Retinal pigment epithelial cell (primary cell): ENCODE measurements at places on chromosomes 1 and 21.

DNA sequence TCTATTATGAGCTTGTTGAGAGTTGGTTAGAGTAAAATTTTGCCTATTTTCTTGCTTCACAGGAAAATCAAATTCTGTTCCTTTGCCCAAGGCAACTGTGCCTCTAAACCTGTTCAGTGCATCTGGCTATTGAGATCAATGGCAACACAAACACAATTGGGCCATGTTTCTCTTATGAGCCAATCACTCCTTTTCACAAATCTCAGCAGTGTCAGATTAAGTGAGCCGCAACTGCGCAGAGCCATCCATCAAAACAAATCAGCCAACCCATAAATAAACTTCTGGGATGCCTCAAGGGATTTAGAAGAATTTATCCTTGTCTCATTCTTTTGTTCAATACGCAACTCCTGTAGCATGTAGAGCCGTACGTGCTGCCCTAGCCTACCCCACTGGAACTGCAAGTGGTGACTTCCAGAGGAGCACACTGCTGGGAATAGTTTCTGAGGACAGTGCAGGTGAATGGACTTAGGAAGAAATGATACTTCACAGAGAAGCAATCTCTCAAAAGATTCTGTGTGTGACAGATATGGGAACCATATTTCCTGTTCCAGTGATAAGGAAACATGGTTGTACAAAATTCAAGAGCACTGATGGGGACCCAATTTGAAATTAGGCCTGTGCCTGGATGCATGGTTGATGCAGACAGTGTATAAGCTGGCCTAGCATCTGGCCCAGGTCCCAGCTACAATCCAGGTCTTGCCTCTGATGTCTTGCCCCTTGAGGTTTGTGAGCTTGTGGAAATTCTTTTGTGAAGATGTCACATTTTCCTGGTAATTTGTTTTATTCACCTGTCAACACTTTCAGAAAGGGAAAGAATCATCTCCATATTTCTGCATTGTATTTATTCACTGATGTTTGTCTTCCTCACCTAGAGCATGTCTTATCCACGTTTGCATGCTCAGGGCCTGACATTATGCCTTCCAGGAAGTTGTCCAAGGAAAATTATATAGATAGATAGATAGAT lies 166.2 kb downstream of the URB2 start:
- no peak for DNase-seq

- DNase-seq = no peak
These were observed 6.9 kb downstream of the C1orf162 start for GRCh38 chr1:111480674-111481073.

GRCh38 chr1:50066806-50067205 lies 41.9 kb upstream of the ELAVL4 start:
- DNase-seq = no peak

GRCh38 chr1:184940694-184941409 lies 33.5 kb downstream of the NIBAN1 start:
- DNase-seq = no peak

DNA sequence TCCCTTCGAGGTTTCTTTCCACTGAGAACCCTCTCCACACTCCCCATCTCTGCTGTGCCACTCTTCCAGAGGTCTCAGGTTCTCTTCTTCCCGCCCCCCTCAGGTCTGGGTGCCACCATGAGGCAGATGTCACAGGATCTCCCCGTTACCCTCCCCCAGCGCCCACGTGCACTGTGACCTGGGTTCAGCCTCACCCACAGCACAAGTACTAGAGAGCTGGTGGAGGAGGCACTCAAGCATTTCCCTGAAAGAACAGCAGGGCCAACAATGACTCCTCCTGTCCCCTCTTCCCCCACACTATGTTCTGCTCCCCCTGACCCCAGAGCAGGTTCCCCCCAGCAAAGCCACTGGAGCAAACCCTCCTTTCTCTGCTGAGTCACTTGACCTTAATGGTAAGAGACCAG lies 14.3 kb downstream of the PLEKHA6 start:
- DNase-seq = no peak

DNA sequence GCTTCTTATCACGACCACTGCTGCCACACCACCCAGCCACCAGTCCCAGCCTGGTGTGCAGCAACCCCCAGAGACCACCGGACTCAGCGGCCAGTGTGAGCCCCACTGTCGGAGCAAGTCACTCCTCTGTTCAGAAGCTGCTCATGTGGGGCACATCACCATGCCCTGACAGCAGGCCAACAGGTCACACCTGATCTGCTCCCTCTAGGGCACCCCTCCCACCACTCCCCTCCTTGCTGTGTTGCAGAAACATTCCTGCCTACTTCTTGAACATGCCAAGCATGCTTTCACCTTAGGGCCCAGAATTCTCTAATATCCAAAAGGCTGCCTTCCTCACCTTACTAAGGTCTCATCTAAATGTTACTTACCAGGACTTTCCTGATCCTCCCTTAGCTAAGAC lies 146.5 kb downstream of the SLC45A1 start:
- DNase-seq = no peak

DNA sequence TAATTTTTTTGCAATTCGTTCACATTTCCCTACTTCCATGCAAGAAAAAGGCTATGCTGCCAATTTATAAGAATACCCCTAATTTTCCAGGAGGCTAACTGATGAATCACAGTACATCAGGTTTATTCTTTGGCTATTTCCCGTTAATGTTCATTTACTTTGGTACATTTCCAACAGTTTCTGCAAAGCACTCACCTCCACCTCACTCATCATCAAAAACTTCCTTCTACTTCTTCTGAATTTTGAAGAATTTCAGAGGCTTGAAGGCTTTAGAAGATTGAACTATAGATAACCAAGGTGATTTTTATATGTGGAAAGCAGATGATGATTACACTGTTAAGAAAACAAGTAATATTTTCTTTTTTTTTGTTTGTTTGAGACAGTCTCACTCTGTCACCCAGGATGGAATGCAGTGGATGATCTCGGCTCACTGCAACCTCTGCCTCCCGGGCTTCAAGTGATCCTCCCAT lies 60.5 kb upstream of the HP1BP3 start:
- peak; percentile 17 for DNase-seq

GRCh38 chr1:58443986-58444868 lies 102.3 kb downstream of the OMA1 start:
- peak; percentile 34 for DNase-seq

DNA sequence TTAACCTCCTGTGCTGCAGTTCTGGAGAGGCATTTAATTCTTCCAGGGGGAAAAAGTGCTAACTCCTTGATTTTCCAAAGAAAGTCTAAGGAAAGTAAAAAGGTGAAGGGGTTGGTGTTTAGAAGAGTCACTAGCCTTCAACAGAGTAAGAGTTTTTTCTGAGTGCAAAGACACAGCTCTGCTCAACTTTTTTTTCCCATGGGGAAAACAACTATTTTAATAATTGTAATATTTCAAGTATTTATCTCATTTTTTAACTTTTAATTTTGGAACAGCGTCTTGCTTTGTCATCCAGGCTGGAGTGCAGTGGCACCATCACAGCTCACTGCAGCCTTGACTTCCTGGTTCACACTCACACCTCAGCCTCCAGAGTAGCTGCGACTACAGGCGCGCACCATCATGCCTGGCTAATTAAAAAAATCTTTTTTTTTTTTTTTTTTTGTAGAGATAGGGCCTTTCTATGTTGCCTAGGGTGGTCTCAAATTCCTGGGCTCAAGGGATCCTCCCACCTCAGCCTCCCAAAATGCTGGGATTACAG lies 202.6 kb downstream of the APP start:
- DNase-seq = no peak

- DNase-seq = no peak
These were observed 644.0 kb downstream of the AJAP1 start for GRCh38 chr1:5298376-5298775.

- DNase-seq = no peak
These were observed 626 bp downstream of the CXADR start for GRCh38 chr21:17513214-17514123.

GRCh38 chr1:200778766-200779165 lies 40.1 kb downstream of the CAMSAP2 start:
- peak; percentile 63 for DNase-seq

DNA sequence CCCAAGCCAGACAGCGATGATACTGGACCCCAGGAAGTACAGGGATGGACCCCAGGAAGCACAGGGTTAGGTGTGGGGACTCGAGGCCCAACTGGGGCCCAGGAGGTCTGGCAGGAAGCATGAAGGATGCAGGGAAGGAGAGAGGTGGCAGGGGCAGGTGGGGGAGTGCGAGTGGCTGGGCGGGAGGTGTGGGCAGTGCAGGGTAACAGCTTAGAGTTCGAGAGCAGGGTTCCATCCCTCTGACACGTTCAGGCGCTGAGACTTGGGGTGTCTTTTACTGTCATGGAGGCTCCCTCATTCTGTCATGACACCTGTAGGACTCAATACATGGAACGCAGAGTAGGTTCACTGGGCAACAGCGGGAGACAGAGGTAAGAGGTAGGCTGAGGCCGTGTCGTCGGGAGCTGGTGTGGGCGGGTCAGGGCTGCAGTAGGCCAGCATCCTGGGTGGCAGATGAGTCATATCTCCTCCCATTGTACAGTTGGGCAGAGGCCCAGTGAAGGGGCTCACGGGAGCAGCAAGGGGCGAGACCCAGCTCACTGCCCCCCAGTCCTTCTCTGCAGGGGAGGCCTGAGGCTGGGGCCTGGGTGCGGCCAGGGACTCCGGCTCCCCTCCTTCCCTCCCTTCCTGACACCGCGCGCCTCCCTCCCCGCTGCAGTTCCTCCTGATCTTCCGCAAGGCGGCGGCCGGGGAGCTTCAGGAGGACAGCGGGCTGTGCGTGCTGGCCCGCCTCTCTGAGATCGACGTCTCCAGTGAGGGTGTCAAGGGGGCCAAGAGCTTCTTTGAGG lies 11.6 kb upstream of the CTRC start:
- DNase-seq = no peak

DNA sequence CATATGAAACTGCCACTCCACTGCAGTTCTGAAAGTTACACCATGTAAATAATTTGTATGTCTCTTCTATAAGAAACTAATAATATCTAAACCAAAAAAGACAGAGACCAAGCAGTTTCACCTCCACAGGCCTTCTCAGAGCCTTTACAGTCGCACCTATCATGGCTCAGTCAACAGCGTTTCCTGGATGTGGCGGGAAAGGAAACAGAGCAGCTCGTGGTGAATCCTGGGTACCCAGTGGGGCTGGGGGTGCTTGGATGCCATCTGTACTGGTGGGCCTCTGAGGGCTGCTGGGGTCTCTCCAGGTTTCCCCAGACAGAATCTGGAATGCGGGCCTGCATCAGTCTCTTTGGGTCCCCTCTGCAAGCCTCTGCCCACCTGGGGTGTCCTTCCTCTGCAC lies 100.2 kb upstream of the CASZ1 start:
- no peak for DNase-seq

DNA sequence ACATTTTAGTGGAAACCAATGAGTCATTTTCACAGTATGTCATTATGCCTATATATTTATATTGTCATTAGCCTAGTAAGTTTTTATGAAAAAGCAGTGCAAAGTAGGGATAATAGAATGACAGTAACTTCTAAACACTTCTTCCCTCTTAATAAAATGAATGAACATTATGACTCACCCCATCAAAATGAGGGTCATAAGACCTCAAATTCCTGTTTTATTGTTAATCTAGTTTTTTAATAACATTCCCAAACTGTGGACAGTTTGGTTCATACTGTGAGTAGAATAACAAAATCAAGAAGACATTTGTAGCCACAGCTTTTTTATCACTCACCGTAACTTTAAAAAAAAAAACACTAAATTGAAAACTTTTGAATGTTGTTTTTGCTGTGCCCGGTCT lies 160.5 kb downstream of the LRRC40 start:
- DNase-seq = peak; percentile 21

DNA sequence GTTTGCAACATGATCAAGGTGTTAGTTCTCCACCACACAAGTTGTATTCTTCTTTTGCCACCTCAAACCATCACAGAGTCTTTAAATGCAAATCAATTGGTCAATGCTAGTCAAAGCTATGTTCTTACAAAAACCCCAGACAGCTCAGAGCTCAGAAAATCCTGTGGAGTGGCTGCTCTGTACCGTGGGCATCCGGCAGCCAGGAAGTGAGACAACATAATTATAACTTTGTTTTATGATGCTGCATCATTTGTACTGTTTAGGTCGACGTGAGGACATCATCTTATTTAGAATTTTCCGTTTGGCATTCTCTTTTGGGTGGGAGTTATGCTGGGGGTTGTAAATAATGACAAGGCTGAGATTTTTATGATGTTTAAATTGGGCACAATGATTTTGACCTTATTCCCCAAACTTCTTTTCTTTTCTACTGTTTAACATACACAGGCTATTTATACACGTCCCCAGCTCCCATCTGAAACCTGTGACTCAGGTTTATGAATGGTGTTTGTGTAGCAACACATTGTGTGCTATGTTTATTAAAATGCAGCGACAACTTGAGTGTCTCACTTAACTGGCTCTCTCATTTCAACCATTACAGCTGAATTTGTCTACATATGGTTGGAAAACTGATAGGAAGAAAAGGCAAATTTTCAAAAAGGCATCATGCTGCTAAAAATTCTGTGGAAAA lies 124.0 kb downstream of the CNIH3 start:
- no peak for DNase-seq

- no peak for DNase-seq
These were observed 52.8 kb upstream of the HNRNPU start for GRCh38 chr1:244917073-244917670.
